Activated CD4-positive, alpha-beta T cell treated with anti-CD3 and anti-CD28 coated beads, Interleukin-2, amount 10 ng/mL, durations not matched to agents 24 days and 14 days (primary cell): ENCODE measurements at places on chromosomes 7 and 10.
A peak's percentile ranks its signal among the peaks of the same experiment; 100 is the strongest.

DNA sequence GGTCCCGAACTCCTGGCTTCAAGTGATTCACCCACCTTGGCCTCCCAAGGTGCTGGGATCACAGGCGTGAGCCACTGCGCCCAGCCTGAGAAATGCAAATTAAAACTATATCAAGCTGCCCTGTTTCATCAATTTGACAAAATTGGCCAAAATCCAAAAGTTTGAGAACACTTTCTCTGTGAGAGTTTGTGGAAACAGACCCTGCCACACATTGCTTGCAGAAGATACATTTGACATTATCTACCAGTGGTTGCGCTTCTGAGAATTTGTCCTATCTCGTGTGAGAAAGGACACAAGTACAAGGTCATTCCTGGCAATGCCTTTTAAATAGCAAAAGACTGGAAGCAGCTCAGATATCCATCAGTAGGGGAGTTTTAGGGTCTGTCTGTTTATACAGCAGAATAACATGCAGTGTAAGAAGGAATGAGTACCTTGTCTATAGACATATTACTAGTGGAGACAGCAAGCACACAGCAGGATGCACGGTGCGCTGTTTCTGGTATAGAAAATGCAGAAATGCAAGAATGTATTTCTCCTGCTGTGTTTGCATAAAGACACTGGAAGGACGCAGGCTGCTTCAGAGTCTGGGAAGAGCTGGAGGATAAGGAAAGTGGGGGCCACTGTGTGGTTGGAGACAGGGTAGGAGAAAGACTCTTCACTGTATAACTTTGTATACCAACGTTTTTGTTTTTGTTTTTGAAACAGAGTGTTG is 4.3 kb downstream of the LHPP start:
- no peak for DNase-seq

- DNase-seq = no peak
Measured at GRCh38 chr10:78777466-78777865, 291.3 kb upstream of the ZMIZ1 start.

DNA sequence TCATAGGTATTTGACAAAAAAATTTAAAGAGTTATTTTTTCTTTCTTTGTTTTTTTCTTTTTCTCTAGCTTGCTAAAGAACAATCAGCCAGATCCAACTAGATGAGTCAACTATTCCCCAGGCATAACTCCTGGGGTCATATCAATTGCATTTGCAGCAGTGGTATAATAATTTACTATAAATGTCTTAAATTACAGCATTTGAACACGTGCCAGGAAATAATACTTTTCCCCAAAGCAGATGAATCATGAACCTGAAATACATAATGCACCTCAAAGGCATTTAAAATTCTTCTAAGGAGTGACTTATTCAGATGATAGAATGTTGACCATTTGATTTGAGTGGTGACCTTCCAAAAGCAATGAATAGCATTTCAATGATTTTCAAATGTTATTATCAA is 190.1 kb downstream of the LRRTM3 start:
- no peak for DNase-seq

- DNase-seq = no peak
Measured at GRCh38 chr7:88928276-88928675, 132.7 kb upstream of the TEX47 start.

- DNase-seq = no peak
Measured at GRCh38 chr7:9217204-9217603, 783.8 kb downstream of the NXPH1 start.

- no peak for DNase-seq
Measured at GRCh38 chr10:114655671-114656070, 2.4 kb downstream of the ABLIM1 start.

GRCh38 chr7:142883571-142884285 is 1.8 kb downstream of the TRPV6 start:
- DNase-seq = no peak

DNA sequence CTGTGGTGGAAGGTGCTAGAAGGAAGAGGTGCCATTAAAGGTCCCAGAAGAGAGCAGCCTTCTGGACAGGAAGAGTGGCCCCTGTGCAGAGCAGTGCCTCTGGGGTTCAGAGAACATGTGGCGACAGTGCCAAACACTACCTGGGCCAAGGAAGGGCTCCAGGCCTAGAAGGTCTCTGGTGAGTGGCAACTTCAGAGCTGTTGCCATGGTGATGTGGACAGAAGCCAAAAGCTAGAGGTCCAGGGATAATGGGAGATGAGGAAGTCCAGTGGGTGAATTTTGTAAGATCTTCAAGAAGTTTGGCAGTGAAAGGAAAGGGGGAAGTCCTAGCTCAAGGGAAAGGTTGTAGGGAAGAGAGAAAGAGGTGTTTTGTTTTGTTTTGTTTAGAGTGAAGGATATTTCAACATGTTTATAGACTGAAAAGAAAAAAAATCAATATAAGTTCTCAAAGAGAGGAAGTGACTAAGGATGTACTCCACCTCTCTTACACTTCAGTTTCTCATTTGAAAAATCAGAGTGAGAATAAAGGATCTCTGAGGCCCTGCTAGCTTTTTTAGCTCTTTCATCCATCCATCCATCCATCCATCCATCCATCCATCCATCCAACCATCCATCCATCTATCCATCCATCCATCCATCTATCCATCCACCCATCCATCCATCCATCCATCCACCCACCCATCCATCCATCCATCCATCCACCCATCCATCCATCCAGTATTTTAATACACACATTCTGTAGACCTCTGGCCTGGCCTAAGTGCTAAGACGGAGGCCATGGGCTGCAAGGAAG is 77.1 kb upstream of the DUSP5 start:
- DNase-seq = peak; percentile 73

- no peak for DNase-seq
Measured at GRCh38 chr10:98270786-98271185, 2.8 kb upstream of the LOXL4 start.

DNA sequence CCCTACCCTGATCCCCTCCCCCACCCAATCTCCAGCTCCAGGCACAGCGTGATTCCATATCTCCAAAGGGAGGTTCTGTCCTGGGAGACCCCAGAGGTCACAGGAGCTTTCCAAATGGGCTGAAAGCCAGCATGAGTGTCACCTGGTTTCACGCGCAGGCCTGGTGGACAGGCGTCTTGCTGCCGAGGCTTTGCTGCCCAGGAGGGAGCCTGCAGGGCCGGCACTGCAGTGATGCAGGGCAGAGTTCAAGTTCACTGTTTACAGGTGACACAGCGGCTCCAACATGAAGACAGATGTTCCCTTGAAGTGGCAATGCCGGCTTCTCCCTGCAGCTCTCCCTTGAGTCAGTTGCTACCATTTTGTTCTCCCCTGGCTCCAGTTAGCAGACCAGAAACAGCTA is 104.3 kb downstream of the TCERG1L start:
- DNase-seq = no peak

DNA sequence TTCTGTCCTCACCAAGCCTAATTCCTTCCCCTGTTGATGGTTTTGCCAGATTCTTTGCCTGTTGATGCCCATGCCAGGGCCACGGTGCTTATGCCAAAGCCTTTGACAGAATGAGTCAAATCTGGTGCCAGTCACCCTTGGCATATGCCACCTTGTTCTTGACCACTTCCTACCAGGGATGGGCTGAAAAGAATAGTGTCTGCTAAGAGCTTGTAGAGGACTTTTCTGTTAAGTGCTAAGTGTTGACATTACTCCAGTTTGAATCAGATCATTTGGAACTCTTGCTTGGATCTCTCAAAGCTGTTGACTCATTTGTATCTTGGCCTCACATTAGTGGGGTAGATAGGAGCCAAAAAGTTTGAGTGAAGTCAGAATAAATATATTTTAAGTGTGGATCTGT is 661.2 kb downstream of the AUTS2 start:
- no peak for DNase-seq

GRCh38 chr7:44713680-44714335 is 34.8 kb upstream of the ZMIZ2 start:
- DNase-seq = no peak

DNA sequence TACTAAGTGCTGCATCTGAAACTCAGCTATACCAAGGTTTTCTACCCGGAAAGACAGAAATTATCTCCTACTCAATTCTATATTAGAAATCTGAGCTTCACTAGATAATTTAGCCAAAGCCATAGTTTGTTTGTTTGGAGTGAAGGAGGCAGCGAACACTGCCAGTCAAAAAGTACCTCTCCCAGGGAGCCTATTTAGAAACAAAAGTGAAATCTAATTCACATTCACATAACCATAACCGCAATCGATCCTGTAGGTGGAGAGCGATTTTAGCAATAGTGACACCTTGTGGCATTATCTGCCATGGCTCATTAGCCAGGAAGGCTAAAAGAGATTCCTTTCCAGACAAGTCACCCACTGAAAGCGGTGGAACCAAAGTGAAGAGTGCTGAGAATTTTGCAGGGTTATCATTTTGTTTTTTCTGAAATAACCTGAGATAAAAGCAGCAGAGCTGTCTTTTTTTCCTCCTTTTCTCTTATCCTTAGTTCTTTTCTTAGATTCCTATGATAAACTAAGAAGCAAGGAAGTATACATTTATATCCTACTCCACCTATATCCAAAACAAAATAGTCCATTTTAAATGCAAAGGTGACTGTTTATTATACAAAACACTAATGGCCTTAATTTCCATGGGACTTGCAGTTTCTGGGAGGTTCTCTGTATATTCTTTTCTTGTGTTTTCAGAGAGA is 83.7 kb upstream of the BET1 start:
- peak; percentile 88 for DNase-seq

DNA sequence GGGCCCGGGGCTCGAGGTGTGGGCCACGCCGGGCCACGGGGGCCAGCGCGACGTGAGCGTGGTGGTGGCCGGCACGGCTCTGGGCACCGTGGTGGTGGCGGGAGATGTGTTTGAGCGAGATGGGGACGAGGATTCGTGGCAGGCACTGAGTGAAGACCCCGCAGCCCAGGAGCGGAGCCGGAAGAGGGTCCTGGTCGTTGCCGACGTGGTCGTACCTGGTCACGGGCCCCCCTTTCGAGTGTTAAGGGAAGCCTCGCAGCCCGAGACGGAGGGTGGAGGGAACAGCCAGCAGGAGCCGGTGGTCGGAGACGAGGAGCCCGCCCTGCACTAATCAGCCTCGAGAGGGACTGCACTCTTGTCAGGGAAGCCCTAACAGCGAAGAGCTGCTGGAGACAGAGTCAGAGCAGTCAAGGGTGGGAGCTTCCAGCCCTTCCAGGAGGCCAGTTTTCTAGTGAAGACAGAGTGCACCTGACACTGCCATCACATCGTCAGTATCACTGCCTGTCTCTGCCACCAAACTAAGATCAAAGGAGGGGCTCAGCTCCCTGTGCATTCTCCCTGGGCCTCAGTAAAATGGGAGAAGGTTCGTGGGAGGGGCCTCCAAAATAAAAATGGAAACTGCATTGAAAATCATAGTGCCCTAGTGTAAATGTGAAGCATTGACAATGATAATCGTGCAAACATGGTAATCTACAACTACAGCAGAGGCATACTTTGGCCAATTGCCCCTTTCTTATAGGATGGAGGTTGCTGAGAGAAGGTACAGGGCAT is 1.3 kb downstream of the MBLAC1 start:
- peak; percentile 78 for DNase-seq

DNA sequence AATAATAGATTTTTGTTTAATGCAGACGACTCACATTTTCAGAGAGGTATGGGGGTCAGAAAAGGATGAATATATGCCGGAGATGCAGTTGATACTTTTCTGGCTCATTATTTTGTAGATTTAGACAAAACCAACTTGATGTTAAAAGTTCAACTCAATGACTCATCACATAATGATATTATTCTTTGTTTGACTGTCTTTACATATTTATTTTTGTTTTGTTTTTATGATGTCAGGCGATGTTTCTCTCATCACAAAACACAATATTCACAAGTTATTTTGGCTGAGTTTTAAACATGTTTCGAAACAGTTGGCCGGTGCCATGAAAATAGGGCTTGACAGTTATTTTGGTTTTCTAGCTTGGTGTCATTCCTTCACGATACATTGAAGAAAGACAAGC is 1.3 kb downstream of the GJD4 start:
- DNase-seq = no peak

GRCh38 chr7:25611196-25611595 is 382.9 kb upstream of the NPVF start:
- DNase-seq = no peak

DNA sequence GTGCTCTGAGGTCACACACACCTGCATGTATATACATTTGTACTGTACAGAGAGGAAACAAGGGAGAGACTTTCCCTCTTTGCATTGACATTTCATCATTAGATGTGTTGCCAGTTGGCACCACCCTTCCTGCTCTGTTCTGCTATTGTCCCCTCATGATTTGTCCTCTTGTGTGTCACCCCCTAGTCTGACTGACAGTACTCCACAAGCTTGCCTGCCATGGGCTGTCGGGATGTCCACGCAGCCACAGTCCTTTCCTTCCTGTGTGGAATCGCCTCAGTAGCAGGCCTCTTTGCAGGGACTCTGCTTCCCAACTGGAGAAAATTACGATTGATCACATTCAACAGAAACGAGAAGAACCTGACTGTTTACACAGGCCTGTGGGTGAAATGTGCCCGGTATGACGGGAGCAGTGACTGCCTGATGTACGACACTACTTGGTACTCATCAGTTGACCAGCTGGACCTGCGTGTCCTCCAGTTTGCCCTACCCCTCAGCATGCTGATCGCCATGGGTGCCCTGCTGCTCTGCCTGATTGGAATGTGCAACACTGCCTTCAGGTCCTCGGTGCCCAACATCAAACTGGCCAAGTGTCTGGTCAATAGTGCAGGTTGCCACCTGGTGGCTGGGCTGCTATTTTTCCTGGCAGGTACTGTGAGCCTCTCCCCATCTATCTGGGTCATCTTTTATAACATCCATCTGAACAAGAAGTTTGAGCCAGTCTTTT is 9.4 kb downstream of the CLDN12 start:
- DNase-seq = peak; percentile 70

DNA sequence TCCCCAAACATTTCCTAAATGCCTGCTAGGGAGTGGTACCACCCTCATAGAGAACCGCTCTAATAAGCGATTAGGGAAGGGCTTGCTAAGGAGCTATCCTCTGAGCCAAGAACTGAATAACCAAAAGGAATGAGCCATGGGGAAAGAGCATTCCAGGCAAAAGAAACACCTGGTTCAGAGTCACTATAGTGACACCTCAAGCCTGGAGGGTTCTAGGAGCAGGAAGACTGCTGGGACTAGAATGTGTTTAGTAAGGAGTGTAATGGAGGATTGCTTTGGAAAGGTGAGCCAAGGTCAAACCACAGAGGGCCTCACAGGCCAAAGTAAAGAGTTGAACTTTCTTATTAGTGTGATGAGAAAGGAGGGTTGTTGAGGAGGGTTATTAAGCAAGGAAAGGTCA is 38.7 kb upstream of the NRBF2 start:
- no peak for DNase-seq

GRCh38 chr7:34575006-34575405 is 83.0 kb upstream of the NPSR1 start:
- DNase-seq = no peak

GRCh38 chr10:126021833-126022500 is 125.6 kb downstream of the FANK1 start:
- no peak for DNase-seq
